Head of caudate nucleus (tissue), 42 donors: ENCODE measurements at places on chromosomes 11 and 22.

DNA sequence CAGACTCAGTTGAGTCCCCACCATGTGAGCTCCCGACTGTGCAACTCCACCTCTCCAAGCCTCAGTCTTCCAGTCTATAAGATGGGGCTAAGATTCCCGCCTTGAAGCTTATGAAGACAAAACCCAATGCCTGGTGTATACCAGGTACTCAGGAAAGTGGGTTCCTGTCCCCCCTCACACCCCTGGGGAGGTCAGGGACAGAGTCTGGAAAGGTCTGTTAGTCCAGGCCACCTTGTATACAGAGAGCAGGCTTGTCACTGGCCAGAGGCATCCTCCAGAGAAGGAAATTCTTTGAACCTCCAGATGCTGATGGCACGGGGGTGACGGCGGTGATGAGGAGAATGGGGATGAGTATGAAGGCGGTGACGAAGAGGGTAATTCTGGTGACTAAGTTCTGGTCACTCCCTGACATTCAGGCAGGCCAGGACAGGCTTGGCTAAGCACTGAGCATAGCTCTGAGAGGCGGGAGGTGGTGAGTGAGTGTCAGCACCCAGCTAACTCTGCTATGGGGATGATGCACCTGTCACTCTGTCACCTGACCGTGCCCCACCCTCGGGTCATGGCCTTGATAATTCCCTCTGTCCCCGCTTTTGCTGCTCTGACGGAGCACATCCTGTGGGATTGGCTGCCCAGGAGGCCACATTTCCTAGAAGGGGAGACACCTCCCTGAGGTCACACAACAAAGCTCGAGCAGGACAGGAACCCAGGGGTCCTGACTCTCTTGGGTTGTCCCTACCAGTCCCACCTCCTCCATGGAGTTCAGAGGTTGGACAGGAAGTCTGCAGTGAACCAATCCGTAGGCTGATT is 30.9 kb upstream of the CSNK1E start:
- peak; percentile 37 for DNase-seq

DNA sequence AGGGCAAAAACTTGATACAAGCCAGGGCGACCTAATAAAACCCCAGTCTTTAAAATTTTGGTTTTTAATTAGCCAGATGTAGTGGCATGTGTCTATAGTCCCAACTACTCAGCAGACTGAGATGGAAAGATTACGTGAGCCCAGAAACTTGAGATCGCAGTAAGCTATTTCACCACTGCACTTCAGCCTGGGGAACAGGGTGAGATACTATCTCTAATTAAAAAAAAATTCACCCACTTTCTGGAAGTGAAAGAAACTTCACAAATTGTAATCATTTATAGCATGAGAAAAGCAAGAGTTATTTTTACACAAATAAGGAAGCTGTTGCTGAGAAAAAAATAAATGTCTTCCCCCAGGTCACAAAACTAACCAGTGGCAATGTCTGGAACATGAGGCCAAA is 882 bp upstream of the GLYATL2 start:
- DNase-seq: no peak

DNA sequence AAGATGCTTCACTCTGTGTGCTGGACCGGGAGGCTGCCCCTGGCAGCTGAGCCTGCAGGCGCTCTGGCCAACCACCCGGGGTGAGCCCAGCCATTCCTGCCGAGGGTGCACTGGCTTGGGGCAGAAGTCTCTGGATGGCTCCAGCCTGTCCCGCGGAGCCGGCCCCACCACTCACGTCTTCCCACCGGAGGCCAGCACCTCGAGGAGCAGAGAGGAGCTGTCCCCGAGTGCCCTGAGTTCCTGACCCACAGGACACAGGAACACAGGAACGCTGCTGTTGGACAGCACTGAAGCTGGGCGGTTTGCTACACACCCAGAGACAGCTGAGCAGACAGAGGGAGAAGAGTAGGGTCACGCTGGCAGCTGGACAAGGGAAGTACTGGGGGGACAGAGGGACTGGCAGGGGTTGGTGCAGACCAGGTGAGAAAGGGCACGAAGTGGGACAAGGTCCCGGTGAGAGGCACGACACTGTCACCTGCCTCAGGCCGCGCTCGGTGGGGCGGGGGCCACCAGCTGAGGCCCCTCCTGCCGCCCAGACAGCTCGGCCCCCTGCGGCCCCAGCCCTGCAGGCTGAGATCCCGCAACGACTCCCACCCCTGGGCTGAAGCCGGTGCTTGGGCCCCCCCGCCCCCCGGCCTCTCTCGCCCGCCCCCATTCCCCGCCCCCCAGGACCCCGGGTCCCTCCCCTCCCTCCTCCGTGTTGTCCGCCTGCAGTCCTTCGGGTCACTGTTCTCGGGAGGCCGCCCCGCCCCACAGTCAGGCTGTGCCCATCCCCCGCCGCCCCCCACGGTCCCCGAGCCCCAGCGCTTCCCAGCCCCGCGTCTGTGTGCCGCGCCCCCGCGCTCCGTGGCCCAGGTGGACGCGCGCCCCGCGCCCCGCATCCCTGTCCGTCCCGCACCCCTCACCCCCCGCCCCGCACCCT is 624 bp upstream of the B4GALNT4 start:
- no peak for DNase-seq

- no peak for DNase-seq
Measured at GRCh38 chr11:133501643-133502539, 30.4 kb downstream of the OPCML start.

DNA sequence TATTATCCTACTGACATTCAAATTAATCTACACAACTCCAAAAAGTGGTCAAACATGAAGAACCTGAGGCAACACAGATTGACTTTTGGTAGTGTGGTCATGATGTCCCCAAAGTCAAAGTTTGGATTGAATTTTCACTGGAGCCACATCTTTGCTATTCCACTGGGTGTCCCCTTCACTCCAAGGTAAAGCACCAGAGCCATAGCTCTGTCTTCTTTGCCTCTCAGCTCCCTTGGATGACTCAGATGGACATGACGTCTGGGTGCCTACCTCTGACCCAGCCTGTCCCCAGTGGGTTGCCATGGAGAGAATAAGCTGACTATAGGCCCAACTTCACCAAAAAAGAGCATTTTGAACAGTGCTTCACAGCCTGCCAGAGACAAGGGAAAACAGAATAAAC is 57.4 kb upstream of the ARHGAP42 start:
- DNase-seq: no peak

DNA sequence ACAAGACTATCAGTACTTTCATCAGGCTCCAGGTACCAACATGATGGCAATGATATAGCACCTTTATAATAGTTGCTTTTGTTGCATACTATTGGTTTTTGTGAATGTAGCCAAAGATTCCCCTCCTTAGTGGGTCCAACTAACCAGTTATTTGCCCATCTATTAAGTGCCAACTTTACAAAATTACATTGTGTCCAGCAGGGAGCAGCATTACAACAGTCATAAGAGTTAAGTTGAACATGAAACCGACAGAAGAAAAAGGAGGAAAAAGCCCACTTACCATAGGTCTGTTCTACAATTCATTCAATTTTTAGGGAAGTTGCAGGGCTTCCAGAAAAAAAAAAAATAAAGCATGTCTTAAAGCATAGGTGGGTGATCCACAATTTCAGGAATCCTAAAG is 21.6 kb downstream of the IMMP1L start:
- no peak for DNase-seq

DNA sequence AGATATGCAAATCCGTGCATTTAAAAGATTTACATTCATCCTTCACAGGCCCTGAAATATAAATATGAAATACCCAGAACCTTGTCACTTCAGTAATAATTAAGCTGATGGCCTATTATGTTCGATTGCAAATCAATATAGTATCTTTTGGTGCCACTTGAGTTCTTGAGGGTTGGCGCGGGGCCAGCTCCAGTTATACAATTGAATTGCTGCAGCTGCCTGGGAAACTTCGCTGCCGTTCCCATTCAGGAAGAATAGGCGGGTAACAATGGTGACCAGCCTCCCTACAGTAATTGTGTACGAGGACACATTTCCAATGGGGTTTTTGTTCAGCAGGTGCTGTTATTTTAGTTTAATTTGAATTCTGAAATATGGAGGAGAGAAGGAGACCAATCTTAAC is 451.2 kb downstream of the INSC start:
- no peak for DNase-seq
